Retina (tissue), 1 donor: ENCODE measurements at places on chromosomes 4 and X.

GRCh38 chr4:65893957-65894755 is 223.9 kb upstream of the EPHA5 start:
- DNase-seq: no peak

DNA sequence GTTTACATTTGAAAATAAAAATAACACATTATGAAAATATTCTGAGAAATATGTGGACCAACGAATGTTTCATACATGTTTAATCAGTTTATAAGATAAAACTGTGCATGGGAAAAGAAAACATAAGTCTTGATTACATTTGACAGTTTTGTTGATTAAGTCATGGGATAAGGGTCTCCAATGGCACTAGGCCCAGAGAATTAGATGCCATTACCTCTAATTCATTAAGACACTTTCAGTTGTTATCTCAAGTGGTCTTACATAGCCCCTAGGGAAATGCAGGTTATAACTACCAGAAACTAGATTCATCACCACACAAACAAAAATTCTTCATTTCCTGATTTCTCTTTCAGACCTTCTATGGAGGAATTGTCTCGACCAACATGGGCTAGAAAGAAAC is 300.8 kb downstream of the PCDH7 start:
- no peak for DNase-seq

DNA sequence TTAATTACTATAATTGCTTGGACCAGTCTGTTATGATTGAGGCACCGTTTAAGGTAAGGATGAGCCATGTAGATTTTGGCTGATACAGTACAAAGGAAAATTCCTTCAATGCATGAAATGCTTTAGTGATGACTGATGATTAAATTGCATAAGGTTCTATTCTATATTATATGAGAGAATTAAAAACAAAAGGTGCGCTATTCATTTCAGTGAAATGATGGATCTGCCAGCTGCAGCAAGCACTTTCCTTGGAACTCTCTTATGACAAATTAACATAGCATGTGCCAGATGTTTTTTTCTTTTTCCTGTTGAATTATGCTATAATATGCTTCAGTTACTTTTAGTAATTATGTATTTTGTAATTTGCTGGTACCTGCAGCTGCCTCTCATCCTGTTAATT is 98.5 kb downstream of the JADE1 start:
- no peak for DNase-seq

DNA sequence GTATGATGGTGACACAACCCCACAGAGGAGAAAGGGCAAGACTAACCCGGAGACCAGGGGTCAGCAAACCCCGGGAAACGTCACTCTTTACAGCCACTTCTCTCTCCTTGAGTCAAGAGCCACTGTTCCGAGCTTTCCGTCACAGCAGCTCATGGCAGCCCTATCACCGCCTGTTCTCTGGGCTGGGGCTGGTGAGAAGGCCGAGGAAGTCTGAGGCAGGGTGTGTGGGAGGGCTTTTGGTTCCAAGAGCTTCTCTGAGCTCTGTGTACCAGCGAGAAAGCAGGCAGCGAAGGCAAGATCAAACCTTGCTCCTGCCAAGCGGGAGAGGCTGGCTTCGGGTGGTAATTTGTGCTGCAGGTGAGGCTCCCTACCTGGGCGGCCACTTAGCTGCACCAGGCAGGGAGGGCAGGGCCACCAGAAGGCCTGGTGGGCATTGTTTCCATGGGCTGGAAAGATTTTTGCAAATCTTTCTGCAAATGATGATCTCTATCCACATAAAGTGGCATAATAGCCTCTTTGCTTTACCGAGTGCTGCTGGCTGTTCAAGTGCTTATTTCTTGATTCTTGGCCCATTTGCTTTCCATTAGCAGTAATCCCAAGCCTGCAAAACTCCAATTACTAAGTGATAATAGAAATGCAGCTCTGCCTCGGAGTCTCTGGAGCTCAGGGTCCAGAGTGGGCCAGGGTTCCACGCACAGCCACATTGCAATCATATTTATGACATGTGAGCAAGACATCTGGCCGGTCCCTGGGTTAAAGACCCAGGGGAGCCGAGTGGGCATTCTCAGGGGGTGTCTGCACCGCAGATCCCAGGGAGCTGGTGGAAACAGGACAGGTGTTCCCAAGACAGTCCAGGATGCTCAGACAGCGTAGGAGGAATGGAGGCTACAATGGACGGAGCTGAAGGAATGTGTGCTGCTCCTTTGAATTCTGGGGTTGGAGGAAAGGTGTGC is 41.5 kb downstream of the DCTD start:
- no peak for DNase-seq

DNA sequence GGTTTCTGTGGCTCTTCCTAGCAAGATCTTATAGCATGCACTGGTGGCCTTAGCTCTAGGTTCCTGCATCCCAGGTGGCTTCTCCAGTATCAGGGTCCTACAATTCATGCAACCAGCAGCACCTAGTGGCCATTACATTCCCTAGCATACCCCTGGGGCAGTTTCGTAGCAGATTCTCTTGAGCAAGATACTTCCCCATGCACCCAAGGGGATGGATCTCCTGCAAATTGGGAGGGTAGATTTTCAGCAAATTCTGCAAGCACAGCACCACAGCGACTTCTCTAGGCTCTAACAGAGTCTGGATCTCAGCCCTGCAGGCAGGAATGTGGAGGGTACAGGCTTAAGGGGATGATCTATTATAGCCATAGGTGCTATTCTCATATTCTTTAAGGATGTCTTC is 13.1 kb upstream of the SLC9B1 start:
- DNase-seq: no peak
